Stimulated activated CD8-positive, alpha-beta memory T cell treated with anti-CD3 and anti-CD28 coated beads, Interleukin-15, amount 100 ng/mL, for 24 hours (primary cell): ENCODE measurements at places on chromosomes 12 and 14.

GRCh38 chr12:68349921-68350606 is 17.9 kb upstream of the MDM1 start:
- no peak for DNase-seq

DNA sequence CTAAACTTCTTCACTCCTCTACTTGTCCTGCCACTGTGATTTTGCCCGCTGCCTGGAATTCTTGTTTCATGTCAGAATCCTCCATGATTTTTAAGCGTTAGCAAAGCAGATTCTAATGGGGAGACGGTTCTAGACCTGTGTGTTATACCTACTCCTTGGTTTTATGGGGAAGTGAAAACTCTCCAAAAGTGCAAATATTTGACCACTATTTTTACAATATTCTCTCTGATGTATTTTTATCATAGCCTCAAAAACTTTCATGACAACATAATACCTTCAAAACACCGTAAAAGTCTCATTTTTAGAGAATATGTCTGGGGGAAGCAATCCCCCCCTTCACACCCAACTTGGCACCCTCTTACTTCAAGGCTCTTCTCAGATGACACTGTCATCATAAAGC is 12.9 kb upstream of the KRAS start:
- no peak for DNase-seq

- no peak for DNase-seq
Measured at GRCh38 chr12:102503056-102503681, 22.8 kb upstream of the IGF1 start.

DNA sequence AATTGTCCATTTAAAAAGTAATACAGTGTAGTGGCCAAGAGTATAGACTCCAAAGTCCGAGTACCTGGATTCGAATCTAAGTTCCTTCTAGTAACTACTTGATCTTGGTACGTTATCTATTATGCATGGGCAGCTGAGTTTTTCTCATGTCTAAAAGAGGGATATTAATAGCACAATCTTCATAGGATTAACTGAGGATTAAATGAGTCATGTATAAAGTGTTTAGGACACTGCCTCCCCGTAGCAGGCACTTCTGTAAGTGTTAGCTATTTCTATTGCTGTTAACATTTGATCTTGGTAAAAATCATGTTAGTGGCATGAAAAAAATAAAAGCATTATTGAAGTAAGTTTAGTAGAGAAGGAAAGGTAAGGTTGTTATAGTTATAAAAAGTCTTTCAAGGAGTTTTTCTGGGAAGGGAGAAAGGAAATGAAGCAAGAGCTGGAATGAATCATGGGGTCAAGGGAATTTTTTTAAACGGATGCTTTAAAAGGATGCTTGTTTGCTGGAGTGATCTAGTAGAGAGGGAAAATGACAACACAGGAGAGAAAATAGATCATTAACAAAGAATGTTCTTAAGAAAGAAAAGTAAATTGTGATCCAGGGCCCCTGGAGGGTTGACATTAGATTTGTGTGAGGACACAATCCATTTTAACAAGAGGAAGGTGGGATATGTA is 502.2 kb upstream of the USP15 start:
- no peak for DNase-seq

GRCh38 chr12:76569685-76570604 is 10.4 kb upstream of the OSBPL8 start:
- DNase-seq = no peak

- DNase-seq = no peak
Measured at GRCh38 chr14:76902591-76902990, 76.4 kb downstream of the LRRC74A start.

- peak; percentile 6 for DNase-seq
Measured at GRCh38 chr14:50230701-50231474, 490 bp downstream of the SOS2 start.

GRCh38 chr12:41772478-41772877 is 372.2 kb downstream of the GXYLT1 start:
- no peak for DNase-seq

DNA sequence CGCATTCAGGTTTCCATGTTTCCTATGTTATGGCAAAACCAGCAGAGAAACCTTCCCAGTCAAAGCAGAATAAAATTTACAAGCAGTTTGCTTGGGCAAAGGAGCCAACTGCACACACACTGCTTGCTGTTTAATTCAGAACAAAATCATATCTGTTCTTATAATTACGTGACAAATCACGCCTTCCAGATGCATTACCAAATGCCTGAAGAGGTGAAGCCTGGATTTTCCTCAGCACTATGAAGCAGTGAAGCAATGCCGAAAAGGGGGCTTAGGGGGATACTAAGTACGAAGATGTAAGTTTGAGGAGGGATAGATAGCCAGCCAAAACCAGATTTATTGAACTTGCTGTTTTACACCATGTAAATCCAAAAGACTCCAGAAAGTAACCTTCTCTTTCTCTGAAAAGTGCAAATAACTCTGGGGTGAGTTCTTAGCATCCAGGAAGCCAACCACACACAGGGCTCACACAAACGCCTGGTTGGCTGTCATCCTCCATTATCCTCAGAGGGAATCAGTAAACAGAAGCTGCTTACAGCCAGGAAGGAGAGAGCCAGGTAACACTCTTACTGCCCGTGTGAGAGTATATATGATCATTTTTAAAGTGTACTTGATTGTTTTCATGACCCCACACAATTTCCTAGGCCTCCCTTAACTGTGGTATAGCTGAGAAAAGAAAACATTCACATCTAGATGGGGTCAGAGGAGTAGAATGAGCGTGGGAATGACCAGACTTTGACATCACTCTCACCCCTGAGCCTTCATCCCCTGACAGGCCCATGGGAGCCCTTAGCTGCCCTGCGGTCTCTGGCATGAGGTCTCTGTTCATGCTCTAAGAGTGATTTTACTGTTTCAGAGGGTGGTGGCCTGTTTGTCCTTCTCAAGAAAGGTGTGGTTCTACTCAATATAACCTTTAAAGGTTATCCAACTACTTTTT is 442.5 kb downstream of the EGLN3 start:
- no peak for DNase-seq

DNA sequence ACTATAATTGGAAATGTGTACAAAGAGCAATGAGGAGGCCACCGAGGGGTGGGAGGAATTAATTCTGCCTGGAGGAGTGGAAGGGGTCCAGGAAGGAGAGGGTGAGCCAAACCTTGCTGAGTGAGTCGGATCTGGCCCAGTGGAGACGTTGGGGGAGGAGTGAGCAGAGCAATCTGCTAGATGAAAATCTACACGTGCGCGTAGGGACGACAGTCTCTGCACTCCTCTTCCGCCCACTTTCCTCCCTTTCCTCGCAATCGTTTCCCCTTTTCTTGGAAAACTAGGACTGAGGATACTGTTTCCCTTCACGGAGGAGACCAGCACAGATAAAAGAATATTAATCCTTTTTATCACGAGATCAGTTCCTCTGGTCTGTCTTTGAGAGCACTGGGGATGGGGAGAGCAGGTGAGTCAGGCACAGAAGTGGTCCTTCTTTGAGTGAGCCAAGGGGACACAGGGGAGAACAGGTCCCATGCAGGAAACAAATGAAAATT is 2.9 kb upstream of the NAB2 start:
- no peak for DNase-seq

GRCh38 chr12:120713861-120714482 is 3.7 kb downstream of the UNC119B start:
- no peak for DNase-seq

DNA sequence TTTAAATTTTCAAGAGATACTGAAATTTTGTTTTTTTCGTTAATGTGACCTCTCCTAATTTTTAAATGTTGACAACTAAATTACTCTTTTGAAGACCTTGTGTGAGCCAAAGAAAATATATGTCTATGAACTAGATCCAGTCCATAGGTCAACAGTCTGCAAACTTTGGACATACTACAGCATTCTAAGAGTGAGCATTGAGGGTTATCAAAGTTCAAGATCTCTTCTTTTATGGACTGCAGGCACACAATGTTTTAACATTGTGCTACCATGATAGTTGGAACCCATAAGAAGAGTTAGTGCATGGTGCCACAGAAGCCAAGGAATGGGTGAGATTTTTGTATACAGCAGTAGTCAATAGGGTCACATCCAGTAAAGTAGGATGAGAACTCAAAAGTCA is 43.0 kb upstream of the ACSS3 start:
- no peak for DNase-seq

DNA sequence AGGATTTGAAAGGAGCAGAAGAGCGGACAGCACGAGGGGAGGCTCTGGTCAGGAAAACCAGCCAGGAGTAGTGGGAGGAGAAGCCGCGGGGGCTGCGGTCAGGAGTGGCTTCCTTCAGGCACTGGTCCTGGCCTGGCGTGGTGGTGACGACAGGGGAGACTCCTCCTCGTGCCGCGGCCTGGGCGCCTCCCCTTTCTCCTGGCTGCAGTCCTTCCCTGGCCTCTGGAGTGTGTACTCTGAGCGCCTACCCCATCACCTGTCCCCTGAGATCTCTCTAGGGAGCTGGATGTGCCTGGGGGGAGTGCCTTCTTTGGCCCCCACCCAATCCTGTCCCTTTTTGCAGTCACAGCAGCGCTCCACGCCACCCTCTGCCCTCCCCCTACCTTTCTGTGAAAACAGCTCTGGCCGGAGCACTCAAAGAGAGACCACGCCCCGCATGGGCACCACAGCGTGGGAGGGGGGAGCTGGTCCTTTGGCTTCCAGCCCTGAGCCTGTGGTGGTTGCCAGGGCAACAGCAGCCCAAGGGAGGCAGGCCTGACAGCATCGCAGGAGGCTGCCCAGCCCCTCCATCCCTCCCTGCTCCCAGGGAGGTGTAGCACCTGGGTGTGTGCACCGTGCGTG is 125.9 kb downstream of the CALM1 start:
- DNase-seq = no peak
